ENCODE measurements at places on chromosomes 3 and 15.
A peak's percentile ranks its signal among the peaks of the same experiment; 100 is the strongest.

DNA sequence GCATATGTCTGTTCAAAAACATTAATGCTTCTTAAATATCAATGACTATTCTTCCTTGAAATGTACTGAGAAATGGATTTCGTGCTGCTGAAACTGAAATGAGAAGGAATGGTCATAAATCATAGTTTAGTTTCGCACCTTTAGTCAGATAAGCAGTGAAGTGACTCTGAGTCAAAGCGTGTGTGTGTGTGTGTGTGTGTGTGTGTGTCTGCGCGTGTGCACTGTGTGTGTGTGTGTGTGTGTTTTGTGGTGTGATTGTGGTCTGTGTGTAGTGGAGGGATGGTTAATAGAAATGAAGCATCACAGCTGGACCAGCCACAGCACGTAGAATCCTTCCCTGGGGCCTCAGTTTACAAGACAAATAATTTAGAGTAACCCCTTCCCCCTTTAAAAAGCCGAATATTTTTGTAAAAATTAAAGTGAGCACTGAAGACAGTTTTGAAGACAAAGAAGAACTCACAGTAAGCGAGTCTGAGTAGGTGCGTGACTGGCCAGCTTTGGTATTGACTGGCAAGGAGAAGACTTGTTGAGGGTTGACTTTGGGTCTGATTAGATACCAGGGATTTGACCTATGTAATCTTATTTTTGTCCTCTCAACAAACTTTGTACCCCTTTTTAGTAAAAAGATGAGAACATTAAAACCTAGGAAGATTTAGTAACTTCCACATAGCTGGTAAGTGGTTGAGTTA lies 202.0 kb upstream of the IL12A start:
- peak; percentile 71 for DNase-seq

GRCh38 chr3:130932979-130933378 lies 39.1 kb downstream of the ATP2C1 start:
- DNase-seq, result no peak

DNA sequence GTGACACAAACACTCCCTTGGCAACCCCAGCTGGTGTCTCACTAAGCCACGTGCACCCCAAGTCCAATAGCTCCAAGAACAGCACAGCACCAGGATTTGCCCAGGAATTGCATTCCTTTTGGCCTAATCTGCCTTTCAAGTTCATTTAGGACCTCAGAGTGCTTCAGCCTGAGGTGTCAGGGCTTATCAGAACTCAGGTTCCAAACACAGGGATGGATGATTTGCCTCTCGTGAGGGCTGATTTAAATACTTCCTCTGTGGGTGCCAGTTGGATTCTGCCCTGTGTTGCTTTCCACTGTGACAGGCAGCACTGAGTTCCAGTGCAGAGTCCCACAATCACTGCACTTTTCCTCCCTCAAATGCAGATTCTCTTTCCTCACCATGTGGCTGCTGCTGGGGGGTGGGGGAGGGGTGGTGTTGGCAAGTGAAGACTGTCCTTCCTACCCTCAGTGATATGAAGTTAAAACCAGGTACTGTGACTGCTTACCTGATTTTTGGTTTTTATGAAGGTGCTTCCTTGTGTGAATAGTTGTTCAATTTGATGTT lies 204.3 kb upstream of the STAC start:
- DNase-seq, result no peak

DNA sequence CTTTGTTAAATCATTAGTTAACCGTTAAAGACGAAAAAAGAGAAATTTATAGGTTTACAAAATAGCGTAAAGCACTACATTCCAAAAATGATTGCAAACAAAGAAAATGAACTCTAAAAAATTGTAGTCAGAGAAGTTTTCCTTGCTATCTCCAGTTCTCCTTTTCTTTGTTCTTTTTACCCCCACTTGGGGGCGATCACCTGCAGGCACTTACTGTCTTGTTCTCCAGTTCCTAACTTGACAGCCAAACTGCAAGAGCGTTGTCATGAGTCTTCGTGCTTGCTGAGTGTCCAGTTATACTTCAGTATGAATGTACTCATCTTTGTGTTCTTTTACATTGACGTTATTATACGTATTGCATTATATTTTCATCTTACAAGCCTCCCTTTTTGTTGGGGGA lies 54.5 kb downstream of the CHD2 start:
- no peak for DNase-seq

GRCh38 chr3:72786668-72787067 lies 61.6 kb downstream of the SHQ1 start:
- no peak for DNase-seq

DNA sequence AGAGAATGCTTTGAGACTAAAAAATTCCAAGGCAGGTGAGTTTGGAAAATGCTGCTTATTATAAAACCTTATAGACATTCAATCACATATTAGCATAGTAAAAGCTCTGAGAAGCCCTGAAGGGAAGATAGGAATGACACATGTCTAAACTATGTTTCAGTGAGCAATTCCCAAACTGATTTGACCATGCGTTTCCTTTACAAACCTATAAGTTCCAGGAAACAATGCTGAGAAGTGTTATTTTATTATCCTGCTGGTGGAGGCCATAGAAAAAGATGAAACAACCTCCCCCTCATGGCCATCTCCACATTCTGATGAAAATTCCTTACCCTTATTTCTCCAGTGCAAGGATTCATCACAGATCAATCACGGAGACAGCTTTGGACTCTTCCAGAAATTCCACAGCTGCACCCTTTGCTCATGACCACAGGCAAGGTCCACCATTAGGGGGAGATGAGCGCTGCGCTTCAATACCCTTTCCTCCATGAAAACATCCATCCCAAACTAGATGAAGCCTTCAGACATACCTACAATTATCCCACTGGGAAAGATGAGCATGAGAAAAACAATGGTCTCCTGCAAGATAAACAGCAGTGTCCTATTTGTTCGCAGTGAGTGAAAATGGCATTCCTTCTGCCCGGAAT lies 372.1 kb downstream of the MAGI1 start:
- no peak for DNase-seq

GRCh38 chr3:184596233-184596632 lies 34.6 kb downstream of the EPHB3 start:
- DNase-seq, result no peak

GRCh38 chr15:70269991-70270751 lies 172.5 kb upstream of the TLE3 start:
- no peak for DNase-seq

- no peak for DNase-seq
Measured at GRCh38 chr3:189419038-189419437, 212.2 kb upstream of the TP63 start.

DNA sequence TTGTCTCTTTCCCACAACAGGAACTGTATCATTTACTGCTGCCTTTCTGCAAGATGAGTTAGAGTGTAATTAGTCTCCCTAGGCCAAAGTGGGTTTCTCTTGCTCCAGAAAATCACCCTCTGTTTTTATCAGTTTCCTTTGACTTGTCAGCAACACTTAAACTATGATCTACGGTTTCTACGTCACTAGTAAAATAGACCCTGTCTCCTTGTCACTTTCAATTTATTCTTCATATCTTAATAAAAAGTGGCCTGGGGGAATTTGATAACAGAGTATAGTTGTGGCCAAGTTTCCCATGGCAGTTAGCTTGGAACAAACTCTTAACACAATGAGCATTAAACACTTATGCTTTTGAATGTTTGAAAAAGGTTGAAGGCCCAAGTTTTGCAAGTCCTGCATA lies 79.6 kb downstream of the CGNL1 start:
- DNase-seq, result no peak

- no peak for DNase-seq
Measured at GRCh38 chr3:100682056-100682853, 27.0 kb upstream of the TFG start.

DNA sequence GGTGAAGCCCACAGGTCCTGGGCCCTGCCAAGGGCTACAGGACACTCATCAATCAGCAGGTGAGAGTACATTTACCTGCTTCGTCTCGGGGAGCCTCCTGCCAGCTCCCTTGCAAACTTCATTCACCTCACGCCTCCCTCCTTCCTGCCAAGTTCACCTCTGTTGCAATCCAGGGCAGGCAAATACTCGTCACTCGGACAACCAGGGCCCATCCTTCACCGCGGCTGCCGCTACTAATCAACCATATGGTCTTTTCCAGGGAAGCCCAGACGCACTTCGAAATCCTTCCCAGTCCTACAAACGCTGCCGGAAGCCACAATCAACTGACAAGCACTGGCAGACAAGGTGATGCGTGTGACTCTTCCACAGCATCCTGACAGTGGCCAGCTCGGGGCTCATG lies 200.7 kb upstream of the NSMCE3 start:
- no peak for DNase-seq
